GM10248 (cell line): ENCODE measurements at places on chromosomes 5 and 9.

DNA sequence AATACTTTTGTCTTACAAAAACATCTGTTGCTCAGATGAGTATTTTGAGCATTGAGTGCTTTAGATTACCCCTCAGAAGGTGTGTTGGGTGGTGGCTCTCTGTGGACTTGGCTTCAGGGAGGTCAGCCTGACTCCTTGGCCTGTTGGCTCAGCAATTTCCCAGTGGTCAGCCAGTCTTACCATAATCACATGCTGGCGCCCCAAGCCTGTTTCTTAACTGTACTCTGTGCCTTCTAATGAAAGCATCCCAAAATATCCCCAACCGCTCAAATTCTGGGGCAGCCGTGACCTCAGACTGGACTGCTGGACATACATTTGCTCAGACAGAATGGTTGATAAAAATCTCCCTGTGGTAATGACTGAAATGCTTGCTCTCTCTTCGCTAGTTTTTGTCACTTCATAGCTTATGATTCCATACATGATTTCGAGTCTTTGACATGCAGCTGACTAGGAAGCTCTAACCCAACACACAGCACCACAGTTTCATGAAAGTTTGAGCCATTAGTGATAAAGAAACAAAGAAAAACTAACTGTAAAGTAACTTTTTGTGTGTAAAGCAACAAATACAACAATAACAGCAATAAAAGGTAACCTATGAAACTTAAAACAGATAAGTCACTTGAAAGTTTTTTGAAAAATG is 562.2 kb upstream of the MEF2C start:
- no peak for DNase-seq

- no peak for DNase-seq
Measured at GRCh38 chr9:106718936-106719335, 144.0 kb upstream of the ZNF462 start.

- peak; percentile 53 for DNase-seq
Measured at GRCh38 chr5:100731768-100732167, 171.3 kb downstream of the ST8SIA4 start.

GRCh38 chr5:138936225-138936967 is 61.3 kb upstream of the LRRTM2 start:
- DNase-seq, result no peak

GRCh38 chr9:123048748-123049147 is 15.3 kb downstream of the GPR21 start:
- DNase-seq, result no peak

- DNase-seq, result no peak
Measured at GRCh38 chr9:33068991-33069390, 7.5 kb downstream of the SMU1 start.

DNA sequence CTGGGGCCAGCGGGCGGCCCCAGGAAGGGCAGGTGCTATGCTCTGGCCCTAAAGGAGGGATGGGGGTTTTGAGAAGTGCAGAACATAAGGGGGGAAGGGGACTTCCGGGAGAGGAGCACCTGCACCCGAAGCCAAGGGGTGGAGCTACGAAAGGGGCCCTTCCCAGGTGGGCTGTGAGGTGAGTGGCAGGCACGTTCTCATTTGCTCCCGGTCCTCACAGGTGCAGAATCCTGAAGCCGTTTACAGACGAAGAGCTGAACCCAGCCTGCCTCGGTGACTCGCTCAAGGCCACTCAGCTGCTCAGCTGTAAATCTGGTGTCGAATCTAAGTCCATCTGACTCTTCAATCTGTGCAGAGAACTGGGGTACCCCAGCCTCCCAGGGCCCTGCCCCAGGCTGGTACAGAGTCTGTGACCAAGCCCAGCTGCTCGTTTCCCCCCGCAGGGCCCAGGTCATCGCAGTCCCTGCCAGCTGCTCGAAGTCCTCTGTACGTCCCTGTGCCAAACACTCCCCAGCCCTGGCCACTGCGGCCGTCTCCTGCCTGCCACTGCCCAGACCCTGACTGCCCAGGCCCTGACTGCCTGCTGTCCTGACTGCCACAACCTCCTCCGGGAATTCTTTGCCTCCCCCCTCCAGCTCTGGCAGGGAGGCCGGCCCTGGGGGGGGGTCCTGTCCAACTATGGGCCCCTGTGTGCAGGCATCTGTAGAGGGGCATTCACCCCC is 53.8 kb upstream of the RXRA start:
- DNase-seq, result no peak

DNA sequence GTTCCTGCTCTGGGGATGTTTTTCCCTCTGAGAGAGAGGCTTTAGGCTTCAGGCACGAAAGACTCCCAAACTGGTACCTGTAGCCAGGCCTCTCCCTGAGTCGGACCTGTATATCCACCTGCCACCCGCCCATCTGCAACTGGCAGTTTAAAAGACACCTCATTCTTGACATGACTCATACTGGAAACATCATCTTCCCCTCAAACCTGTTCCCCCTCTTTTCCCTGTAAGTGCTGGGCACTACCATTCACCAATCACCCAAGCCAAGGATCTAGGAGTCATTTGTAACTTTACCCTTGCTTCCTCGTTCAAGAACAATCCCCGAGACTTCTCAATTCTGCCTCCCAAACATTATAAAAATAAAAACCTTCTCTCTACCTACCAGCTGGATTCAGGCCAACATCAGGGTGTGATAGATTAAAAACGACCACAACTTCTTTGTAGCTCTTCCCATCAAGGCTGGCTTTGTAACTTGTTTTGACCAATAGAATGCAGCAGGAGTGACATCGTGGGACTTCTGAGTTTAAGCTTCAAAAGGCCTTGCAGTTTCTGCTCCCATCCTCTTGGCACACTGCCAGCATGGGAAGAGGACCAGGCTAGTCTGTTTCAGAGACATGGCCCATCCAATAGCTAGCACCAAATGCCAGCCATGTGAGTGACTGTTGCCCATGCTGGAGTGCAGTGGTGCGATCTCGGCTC is 1.8 kb upstream of the WDR31 start:
- no peak for DNase-seq

DNA sequence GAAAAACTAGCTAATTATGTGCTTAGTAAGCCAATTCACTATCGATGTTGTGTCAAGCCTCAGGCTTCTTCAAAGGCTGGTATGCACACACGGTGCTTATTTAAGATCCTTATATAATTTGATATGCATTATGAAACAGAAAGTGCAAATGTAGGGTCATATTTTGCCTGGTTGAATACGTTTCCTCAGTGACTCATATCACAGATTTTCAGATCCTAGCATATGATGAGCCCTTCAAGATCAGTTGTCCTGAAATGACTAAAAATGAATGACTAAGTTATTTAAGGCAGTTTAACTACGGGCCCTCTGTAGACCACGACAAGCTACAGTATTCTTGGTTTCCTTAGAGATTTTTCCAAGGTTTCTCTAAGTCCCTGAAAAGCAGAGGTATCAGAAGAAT is 778.3 kb downstream of the PRELID2 start:
- peak; percentile 31 for DNase-seq

- no peak for DNase-seq
Measured at GRCh38 chr5:33167541-33167940, 273.2 kb upstream of the TARS1 start.

- no peak for DNase-seq
Measured at GRCh38 chr9:535356-535755, 306.1 kb upstream of the DMRT1 start.

DNA sequence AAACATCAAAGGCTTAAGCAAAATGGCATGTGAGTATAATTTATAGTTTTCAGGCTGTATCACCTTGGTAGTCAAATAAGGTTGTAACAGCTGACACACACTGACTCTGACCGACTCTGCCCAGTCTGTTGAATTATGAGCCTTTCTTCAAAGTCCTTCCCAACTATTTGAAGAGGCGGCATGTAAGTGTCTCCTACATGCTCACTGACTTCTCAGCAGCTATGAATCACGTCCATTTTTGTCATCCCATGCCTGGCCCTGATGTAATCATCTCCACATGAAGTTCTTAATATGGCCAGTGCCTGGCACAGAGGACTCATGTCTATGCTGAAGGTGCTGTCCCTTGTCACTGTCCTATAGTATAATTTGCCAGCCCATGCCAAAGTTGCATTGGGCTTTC is 5.1 kb upstream of the PTBP3 start:
- DNase-seq, result no peak

- DNase-seq, result no peak
Measured at GRCh38 chr5:483011-483410, 40.0 kb downstream of the EXOC3 start.

DNA sequence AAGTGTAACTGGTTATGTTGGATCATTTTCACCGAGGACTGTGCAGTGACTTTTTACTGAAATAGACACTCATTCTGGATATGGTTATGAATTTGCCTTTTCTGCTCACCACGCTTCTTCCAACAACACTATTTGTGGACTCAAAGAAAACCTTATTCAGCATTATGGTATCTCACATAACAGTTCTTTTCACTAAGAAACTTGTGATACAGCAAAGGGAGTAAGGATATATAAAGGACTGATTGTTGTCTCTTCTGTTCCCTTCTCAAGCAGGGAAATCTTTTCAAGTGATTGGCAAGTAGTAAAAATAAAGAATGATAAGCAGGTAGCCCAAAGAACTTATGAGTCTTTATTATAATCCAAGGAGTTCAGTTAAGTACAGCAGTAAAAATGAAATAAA is 131.5 kb upstream of the SV2C start:
- no peak for DNase-seq

GRCh38 chr5:92652756-92653155 is 928.3 kb downstream of the NR2F1-AS1 start:
- no peak for DNase-seq

DNA sequence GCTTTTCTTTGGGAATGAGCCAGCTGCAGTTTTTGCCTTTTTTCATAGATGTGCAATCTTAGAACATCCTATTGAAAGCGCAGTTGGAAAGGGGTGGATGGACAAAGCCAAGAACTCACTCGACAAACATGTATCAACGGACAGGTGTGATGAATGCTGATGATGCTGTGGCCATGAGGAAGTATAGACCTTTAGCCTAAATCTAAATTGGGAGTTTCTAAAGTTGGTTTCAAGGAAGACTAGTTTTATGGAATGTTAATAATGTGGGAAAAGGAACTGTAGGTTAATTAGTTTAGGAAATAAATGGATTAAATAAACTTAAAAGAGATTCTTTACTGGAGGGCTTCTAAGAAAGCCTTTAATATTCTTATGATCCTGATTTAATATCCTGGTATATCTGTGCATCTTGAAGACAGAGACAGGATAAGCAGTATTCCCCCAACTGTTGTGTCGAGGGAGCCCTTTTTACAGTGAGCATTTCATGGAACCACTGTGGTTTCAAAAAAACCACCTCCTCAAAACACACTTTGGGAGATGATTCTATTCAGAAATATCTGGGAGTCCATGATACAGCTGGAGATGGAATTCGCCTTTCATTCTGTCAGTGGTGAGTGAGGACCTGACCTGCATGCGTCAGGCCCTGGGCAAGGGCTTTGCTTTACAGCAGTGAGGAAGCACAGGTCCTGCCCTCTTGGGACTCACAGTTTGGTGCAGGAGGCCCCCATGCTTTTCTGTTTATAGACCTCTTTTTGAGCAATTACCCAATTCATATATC is 82.6 kb downstream of the AOPEP start:
- DNase-seq, result no peak

- peak; percentile 91 for DNase-seq
Measured at GRCh38 chr5:140400730-140401361, 787 bp upstream of the ANKHD1 start.

- DNase-seq, result no peak
Measured at GRCh38 chr5:131305138-131305689, 41.4 kb downstream of the CDC42SE2 start.

DNA sequence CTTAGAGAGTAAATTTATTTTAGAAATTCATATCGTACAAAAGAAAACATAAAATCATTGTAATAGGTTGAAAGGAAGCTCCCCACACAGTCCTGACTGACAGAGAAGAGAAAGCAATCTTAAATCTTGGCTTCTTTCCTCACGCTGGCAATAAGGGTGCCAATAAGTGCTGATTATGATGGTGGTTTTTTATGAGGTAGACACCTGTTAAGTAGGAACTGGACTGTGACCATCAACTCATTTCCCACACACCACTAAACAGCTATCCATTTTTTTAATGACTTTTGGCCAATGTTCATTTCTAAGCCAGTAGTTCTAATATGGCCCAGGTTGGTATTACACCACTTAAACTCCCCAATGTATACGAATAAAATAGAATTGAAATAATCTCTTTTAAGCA is 893.5 kb upstream of the NUDT12 start:
- no peak for DNase-seq

GRCh38 chr5:143001764-143002351 is 231.7 kb downstream of the ARHGAP26 start:
- no peak for DNase-seq

GRCh38 chr5:142421228-142421617 is 96.4 kb upstream of the SPRY4 start:
- DNase-seq, result no peak

GRCh38 chr5:118953652-118954005 is 34.7 kb downstream of the DTWD2 start:
- no peak for DNase-seq

DNA sequence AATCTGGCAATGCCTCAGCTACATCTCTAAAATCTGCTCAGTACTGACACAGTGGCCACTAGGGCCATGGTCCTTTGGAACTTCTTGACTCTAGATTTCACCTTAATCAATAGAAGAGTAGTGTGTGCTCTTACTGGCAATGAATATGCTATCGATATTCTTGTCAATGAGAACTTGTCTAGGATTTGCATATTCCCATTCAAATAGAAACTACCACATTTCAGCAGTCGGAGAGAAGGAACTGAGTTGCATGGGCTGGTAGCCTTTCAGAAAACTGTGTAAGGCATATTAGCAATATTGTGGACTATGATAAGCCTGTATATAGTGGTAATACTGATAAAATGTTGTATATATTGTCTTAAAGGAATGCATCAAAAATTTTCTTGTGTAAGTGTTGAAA is 45.3 kb upstream of the NAA35 start:
- DNase-seq, result no peak

DNA sequence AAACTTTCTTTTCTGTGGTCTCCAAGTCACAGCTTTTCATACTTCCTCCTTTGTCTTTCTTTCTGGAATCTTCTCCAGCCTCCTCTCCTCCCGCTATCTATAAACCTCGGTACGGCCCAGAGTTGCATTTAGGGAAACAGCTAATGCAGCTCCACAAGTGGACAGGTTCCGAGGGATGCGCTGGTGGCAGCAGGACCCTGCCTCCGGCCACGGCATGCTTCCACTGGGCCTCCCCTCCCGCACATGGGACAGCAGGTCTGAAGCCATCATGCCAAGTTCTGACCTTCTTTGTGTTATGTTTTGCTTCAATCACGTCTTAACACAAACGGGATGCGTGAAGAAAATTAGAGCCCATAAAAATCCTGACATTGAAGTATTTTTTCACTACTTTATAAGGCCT is 136.9 kb downstream of the IRX2 start:
- DNase-seq, result no peak
